ENCODE measurements at places on chromosomes 1 and 21.

- DNase-seq: no peak
These were observed 3.3 kb upstream of the MX2 start for GRCh38 chr21:41358193-41359166.

DNA sequence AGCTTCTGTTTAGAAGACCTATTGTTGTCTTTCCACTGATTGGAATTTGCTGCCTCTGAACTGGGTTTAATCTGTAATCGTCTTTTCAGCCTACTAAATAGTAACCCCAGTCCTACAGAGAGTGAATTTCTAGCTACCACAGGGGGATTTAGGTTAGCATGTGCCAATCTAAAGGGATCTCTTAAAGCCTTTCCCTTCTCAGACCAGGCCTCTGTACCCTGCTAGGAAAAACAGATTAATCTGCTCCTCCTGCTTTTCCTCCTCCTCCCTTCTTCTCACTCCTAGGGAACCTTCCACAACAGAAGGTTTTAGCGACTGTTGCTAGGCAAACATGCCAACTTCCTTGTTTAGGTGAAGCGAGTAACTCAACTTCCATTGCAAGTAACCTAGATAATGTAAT lies 1.3 kb upstream of the RC3H1 start:
- no peak for DNase-seq

GRCh38 chr1:229158341-229158921 lies 112.5 kb upstream of the RAB4A start:
- no peak for DNase-seq

- no peak for DNase-seq
These were observed 26.0 kb downstream of the ATF6 start for GRCh38 chr1:161791904-161792655.

GRCh38 chr1:1167841-1168450 lies 5.7 kb upstream of the TTLL10 start:
- no peak for DNase-seq

GRCh38 chr1:219463636-219464035 lies 149.3 kb downstream of the ZC3H11B start:
- no peak for DNase-seq

DNA sequence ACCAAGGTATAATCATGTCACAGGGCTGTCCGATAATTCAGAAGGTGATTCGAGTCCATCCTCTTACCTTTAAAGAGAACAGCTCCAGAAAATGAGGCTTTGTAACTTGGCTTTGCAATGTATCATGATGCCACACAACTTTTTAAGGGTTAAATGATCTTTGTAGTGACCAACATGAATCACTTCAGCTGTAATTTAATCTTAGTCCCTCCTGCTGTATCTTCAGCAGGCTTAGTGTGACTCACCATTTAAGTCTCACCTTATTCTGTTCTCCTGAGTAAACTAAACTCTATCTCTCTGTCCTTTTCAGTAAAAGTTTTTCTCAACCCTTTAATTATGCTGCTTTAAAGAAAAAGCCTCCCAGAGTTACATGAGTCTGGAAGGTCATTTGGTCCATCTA lies 1.9 kb upstream of the HIVEP3 start:
- no peak for DNase-seq
